ENCODE measurements at places on chromosomes 11 and 22. TPM values are rescaled to one million over a fixed set of nuclear protein-coding genes. Genes with fewer than 3 reads are reported as not detected.

DNA sequence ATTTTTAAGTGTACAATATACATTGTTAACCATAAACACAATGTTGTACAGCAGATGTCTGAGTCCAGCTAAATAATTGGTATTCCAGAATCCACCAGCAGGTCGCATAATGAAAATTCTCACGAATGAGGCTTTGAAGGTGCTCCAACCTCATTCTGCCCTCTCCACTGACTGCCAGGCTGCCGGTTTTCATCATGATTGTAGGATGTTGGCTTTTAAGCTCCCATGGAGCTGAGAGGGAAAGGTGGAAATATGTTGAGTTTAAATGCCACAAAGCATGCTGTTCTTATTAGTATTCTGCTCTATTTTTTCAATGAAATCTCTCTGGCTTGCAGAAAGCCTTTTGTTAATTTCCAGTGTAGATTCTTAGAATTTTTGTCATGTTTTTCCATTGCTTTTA lies 337.2 kb upstream of the DDI1 start:
- no peaks in the 10 kb centered on the region for H3K36me3 ChIP-seq
- H3K4me3 ChIP-seq = no peak overlapping the region
- H3K4me1 ChIP-seq = peaks cover 9% of the 10 kb centered on the region

Gene DTX4
- total RNA-seq = 3.5 TPM

Gene SEZ6L
- total RNA-seq = 0.83 TPM

Gene PDE2A
- total RNA-seq = 71.3 TPM
